Renal cortical epithelial cell (primary cell): ENCODE measurements at places on chromosomes 13 and 19.
A peak's percentile ranks its signal among the peaks of the same experiment; 100 is the strongest.

DNA sequence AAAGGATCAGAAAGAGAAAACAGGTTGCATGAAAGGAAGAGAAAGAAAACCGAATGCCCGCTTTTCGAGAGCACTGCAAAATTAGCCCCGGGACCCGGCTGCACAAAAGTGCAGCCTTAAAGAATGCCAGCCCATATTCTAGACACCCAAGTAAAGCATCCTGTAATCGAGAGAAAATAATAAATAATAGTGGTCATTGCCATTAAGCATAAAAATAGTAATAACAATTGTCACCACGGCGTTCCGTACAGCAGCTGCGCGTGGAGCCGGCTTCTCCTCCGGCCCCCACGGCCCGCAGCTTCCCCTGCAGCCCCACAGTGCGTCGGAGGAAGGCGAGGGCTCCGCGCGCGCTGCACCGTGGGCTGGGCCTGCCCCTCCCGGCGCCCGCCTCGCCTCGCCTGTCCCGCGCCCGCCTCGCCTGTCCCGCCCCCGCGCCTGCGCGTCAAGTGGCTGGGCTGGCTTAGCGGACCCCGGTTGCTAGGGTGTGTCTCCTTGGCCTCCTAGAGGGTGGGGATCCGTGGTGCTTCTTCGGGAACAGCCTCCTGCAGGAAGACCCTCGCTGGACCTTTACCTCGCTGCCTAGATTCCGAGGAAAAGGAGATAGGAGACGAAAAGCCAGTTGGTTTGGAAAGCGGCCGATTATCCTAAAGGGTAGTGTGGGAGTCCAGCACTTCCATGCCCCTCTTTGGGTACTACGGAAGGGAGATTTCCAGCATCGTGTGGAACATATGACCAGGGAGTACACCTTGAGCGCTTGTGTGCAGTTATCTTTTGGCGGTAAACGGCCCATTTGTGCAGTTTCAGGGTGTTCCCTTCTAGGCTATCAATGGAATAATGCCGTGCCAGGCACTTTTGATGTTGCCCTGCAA lies at the start of gene LRRC63:
Gene LRRC63 (plus strand): TSS at position 446 of the 869 bp plus-strand sequence. CDS start 1,107 bp downstream, outside the sequence.
- no peak for DNase-seq

GRCh38 chr13:36193151-36193855 lies 21.1 kb downstream of the SOHLH2 start:
- peak; percentile 83 for DNase-seq

DNA sequence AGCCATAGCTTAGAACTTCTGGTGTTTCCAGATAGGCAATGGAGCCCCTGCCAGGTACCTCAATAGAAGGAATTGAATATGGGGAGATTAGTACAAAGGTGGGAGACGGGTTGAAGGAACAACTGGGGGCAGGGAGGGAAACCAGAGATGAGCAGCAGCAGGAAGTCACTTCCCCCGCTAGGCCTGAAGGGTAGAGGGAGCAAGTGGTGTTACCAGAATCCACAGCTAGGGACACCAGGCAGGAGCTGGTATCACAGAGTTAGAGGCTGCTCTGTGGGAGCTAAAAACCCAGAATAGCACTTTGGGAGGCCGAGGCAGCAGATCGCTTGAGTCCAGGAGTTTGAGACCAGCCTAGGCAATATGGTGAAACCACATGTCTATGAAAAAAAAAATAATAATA lies 15.3 kb upstream of the HNRNPUL1 start:
- no peak for DNase-seq

DNA sequence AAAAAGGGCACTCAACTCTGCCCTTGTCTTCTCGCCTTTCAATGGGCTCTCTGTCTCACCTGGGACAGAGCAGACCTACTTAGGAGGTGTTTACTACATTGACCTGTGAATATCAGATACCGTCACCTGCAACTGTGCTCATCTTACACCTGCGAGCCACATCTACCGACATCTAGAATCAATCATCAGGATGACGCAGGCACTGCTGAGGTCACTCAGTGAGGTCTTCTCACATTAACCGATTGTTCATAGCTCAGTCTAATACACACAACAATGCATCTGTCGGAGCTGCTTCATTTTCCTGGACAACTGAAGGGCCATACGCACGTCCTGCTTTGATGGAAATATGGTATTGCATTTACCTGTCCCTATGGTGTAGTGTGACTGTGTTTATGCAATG lies 211.9 kb downstream of the FGF9 start:
- DNase-seq: no peak

DNA sequence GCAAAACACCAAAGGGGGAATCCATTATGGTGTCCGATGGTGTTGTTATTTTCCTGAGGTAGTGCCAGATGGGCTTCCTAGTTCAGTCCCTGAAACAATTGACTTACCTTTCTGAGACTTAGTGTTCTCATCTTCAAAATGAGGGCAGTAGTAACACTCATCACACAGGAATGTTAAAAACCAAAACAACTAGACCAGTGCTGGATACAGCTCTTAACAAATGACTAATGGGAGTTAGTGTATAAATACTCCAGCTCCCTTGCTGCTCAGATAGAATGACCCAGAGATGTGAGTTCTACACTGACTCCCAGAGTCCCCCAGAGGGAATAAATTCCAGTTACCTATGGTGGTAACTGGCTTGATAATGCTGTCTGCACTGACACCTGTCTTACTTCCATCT lies 49.9 kb downstream of the MBD3L2B start:
- DNase-seq: peak; percentile 5

- DNase-seq: peak; percentile 42
These were observed 1.0 kb upstream of the CEACAM1 start for GRCh38 chr19:42529248-42529764.

DNA sequence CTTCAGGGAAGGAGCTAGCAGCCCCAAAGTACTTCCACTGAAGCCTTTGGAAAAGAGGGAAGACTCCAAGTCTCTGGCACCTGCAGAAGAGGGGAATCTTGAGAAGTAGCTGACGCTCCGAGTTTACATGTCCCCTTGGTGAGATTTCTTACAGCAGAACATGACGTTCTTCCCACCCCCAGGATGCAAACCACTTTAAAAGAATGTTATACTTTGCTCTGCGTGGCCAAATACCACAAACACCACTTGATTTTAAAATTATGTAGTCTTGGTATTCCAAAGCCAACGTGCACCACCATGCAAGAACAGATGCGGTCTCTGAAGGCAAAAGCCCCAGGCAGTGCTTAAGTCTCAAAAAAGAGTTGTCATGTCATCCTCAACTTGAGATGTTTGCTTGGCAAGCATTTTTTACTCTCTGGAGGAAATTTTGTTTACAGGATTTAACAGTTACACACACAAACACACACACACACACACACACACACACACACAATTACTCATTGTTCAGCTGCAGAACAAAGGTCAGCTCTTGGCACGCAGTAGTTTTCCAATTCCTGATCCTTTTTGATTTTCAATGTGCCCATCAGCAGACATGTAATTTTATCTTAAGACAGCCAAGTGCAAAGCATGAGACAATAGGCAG lies 106.1 kb downstream of the RGCC start:
- peak; percentile 45 for DNase-seq

- DNase-seq: peak; percentile 84
These were observed 17.6 kb downstream of the ELL start for GRCh38 chr19:18503971-18504885.

DNA sequence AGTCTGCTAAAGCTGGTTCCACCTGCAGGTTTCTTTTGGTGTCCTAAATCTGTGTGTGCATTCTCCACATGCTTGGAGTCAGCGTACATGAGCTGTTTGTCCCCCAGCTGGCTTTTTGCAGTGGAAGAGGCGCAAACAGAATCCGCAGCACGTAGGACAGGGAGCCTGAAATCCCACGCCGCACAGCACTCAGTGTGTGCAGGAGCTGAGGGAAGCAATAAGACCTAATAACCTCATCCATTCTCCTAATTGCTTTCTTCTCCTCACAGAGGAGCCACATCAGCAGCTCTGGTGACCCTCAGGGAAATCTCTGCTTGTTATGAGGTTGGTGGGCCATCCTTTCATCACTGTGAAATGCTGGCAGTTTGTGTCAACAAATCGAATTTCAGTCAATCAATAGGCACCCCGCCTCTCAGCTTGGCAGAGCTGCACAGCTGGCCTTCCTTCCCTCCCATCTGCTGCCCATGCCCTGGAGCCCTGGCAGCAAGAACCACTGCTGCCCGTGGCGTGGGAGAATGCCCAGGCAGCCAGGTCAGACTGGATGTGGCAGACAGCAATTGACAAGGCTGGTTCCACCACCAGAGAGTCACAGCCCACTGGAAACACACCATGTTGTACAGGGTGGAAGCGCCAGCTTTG lies 136.7 kb downstream of the ZDHHC20 start:
- DNase-seq: no peak

DNA sequence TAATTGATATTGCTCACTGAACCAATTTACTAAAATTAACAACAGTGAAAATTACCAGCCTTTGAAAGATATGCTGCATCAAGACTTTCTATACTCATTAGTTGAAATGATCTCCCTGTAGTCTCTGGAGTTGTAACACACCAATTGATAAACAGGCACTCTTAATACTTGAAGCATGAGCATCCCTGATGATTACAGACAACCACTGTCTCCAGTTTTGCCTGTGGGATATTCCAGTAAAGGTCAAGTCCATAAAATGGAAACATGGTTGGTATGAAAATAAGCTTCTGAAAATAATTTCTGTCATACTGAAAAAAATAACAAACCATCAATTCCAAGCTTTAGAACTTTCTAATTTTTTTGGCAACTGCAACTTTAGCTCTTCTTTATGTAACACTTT lies 405.8 kb downstream of the SPRY2 start:
- DNase-seq: no peak

DNA sequence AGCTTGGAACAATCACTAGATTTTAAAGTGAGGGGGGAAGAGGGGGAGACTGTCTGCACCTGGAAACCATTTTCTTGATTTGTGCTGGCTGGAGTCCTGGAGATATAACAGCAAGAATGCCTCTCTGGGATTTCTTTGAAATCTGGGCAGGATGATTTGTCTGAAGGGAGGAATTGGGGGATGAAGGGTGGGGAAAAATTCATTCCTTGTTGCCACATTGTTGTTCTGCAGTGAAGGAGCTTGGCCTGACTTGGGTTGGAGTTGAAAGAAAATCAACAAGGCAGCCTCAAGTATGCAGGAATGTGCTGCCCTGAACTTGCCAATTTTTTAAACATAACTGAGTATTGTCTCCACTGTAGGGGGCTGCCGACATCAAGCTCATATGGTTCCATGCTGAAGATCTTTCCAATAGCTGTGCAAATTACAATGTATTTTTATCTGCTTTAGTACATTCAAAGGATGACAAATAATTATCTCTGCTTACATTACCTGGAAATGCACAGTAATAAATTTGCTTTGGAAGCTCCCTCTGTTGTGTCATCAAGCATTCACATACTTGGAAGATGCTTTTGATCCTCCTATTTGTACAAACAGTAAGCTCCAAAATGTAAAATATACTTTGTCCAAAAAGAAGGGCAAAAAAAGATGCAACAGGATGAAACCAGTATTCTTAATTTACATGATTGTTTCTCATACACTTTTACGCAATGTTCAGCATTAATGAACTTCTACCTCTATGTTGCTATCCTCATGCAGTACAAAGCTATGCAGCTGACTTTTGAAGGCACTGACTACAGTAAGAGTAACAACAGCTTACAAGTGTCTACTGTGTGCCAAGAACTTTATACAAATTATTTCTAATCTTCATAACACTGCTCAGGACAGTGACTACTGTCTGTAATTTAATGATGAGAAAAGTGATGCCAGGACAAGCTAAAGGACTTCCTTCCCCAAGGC lies 627.9 kb upstream of the KLF12 start:
- no peak for DNase-seq

DNA sequence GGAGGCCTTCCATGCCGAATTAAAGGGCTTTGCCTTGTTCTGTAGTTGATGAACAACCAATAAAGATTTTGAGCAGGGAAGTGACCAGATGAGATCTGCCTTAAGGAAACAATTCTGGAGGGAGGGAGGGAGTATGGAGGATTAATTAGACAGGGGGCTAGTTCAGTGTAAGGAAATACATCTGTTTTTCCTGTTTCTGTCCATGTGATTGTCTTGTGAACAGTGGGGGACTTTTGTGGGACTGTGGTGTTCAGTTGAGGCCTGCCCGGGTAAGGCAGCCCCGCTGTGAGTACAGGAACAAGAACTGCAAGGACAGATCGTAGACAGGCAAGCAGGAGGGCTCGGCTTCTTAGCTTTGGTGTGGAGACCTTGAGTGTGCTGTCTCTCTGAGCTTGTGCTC lies 59.0 kb downstream of the DGKH start:
- DNase-seq: no peak

GRCh38 chr19:12825254-12826131 lies 8.9 kb downstream of the RTBDN start:
- no peak for DNase-seq

GRCh38 chr13:91739751-91740150 lies 341.3 kb downstream of the GPC5 start:
- DNase-seq: no peak

GRCh38 chr19:54426291-54426931 lies 11.1 kb downstream of the TTYH1 start:
- no peak for DNase-seq

DNA sequence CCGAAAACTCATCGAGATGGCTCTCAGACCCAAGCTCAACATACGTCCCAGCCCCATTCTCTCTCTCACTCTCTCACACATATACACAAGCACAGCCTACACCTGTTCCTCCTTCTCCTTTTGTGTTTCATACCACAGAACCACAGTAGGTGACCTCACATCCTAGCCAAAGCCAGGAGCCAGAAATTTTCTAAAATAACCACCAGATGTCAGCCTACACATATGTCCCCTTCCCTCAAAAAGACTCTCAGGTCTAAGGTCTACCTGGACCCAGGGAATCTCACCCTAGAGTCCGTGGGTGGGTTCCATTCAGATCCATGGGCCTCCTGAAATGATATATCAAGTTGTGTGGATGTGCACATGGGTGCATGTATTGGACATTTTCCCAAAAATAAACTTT lies 104.2 kb upstream of the IPO5 start:
- peak; percentile 37 for DNase-seq

GRCh38 chr19:46466536-46467196 lies 4.7 kb downstream of the PNMA8A start:
- no peak for DNase-seq

DNA sequence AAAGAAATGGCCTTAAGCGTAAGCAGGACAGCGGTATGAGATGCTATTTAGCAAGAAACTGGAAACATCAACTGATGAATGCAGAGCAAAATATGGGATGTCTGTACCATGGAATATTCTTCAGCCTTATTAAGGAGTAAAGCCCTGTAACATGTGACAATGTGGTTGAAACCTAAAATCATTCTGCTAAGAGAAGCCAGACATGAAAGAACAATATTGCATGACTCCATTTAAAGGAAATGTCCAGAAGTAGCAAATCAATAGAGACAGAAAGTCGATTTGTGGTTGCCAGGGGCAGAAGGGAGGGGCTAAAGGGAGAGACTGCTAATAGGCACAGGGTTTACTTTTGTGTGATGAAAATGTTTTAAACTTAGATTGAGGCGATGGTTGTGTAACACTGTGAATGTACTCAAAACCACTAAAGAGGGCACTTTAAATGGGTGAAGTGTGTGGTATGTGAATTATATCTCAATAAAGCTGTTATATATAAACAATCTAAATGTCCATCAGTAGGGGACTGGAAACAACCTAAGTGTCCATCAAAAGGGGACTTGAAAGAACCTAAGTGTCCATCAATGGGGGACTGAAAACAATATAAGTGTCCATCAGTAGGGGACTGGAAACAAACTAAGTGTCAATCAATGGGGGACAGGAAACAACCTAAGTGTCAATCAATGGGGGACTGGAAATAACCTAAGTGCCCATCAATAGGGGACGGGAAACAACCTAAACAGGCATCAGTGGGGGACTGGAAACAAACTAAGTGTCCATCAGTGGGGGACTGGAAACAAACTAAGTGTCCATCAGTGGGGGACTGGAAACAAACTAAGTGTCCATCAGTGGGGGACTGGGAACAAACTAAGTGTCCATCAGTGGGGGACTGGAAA lies 45.4 kb downstream of the CCL25 start:
- DNase-seq: no peak

- peak; percentile 19 for DNase-seq
These were observed 129.0 kb upstream of the SPRY2 start for GRCh38 chr13:80469853-80470381.
